NCI-H1930 (cell line): ENCODE measurements at places on chromosomes 4 and X.

GRCh38 chr4:140257461-140258305, 103.7 kb upstream of the MAML3 start:
- no peak for DNase-seq

GRCh38 chr4:46958742-46959488, 34.5 kb downstream of the GABRA4 start:
- DNase-seq, result no peak

GRCh38 chr4:106775636-106776035, 260.5 kb downstream of the DKK2 start:
- no peak for DNase-seq

DNA sequence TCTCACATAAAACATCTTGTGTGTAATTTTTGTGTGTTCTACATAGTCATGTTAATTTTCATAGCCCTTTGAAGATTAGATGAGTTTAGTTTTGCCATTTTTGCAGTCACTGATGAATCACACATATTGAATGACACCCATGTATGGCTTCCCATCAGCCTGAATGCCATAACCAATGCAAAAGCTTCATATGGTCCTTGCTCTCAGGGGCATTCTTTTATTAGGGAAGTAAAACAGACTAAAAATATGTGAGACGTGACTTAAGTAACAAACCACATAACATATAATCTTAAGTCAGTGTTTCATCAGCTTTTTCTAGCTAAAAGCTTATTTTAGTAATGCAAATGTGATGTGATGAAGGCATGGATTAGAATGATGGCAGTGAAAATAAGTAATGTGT, 8.2 kb downstream of the SLC25A4 start:
- no peak for DNase-seq

DNA sequence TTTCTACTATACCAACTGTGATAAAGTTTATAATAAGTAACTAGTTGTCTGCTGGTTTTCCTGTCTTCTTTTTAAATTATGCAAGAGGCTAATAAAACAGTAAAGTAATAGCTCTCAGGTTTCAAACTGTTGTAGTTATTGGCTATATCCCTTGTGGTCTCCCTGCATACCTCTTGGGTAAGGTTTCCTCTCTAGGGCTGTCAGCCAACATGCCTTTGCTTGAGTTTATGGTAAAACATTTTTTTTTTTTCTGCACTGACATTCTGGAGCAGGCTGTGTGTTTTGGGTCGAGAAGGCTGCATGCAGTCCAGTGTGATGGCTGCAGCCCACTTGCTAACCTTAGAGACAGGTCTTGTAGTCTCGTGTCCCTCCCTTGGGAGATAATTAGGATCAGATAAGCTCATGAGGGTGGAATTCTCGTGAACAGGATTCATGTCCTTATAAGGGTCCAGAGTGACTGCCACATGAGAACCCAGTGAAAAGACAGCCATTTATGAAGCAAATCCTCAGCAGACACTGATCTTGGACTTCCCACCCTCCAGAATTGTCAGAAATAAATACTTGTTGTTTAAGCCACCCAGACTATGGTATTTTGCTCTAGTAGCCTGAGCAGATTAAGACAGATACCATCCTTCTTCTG, 831.2 kb downstream of the CCSER1 start:
- DNase-seq, result no peak

- no peak for DNase-seq
Measured at GRCh38 chr4:39568805-39569204, 41.6 kb upstream of the UGDH start.

GRCh38 chr4:64272432-64272831, 136.8 kb downstream of the TECRL start:
- DNase-seq, result no peak

DNA sequence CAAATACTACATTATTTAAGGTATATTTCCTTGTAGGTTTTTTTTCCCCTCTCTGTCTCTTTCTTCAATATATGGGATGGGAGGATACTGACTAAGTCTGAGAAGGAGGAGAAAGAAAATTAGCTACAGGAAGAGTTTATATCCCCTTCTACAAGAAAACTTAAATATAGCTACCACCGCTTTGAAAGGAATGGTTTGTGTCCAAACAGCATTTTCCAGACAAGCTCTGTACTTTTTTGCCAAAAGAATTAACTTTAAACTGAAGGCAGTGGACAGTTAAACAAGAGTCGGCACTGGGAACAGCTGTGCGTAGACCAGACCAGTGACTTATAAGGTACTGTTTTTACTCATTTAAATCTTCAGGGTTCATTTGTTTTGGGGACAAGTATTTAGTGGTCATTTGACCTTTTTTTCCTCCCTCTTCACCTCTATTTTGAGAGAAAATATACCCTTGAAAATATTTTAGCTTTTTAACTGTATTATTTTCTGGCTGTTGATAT, 303.7 kb downstream of the ARHGAP24 start:
- DNase-seq, result no peak

- no peak for DNase-seq
Measured at GRCh38 chr4:30840571-30840970, 120.4 kb downstream of the PCDH7 start.

- no peak for DNase-seq
Measured at GRCh38 chr4:98556451-98556850, 102.0 kb downstream of the TSPAN5 start.

DNA sequence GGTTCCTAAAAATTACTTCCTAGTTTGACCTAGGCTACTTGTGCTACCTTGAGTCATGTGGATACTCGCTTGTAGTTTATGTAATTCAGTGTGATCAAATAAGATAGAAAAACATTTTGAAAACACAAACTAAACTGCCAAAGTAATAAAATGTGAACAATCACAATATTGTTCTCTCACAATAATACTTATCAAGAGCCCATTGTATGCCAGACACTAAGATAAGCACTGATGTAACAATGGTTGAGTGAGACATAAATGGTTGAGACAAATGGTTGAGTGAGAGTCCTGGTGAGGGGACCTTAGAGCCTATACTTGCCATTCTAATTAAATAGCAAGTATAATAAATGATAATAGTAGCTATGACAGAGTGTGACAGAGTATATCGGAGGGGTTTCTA, 41.7 kb downstream of the RFC1 start:
- no peak for DNase-seq

DNA sequence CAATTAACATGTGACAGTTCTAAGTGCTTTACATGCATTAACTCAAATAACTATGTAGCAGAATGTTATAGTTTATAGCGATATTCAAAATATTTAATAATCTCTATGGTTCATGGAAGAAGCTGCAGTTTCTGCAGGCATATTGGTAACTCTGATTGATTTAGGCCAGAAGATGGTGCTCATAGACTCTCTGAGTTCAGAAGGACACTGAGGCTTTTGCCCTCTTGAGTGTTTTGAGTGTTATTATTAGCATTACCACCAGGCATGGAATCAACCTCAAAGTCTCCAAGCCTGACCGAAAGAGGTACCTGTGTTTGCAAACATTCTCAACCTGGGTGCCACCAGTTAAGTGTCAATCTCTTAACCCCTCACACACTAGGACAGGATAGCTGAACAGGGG, 792.3 kb upstream of the PCDH7 start:
- DNase-seq, result no peak

GRCh38 chr4:187077744-187078401, 354.2 kb upstream of the FAT1 start:
- no peak for DNase-seq

DNA sequence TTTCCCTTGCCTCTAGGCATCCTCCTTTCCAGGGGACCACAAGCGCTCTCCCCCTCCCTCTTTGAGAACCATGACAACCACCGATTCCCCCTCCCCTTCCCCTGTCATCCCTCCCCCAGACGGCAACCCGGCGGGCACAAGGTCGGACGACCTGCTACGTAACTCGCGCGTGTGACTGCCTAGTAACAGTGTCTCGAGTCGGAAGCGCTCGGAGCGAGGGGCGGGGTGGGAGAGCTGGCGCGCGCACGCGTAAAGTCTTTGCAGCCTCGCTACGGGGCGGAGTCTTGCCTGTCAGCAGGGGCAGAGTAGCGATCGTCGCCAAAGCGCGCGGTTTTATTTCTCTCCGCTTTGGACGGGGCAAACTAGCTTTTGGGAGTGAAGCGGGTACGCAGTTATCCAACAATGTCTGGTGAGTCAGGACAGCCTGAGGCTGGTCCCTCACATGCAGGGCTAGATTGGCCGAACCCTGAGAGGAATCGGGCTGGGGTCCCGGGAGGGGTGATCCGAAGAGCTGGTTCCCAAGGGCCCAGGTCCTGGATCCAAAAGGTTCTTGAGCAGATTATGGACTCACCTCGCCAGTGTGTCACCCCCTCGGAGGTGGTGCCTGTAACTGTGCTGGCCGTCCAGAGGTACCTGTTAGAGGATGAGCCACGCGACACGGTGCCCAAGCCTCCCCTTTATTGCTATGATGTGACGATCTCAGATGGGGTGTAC, at the start of gene RADX:
TSS of gene RADX (plus strand) at position 300 of the 714 bp plus-strand sequence. CDS start at position 403, 103 bp downstream.
- DNase-seq, result peak; percentile 67

DNA sequence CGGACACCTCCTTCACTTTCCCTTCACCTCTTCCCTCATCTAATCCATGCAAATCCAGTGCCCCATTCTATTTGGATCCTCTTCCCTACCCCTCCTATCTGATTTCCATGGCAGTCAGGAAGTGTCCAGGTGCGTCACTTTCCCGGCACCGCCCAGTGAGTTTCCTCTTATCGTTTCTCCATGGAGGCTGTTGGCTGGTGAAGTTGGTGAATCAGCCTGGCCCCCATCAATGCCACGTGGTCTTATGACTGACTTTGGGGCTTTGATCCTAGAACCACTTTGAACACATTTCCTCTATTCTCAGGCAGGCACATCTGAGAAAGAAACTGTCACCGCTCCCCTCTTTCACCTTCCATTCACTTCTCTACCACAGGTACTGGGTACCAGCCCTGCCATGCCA, 137.8 kb downstream of the CEP135 start:
- no peak for DNase-seq

GRCh38 chr4:154999950-155000578, 208.4 kb upstream of the NPY2R start:
- DNase-seq, result no peak

- no peak for DNase-seq
Measured at GRCh38 chr4:151674804-151675391, 85.9 kb downstream of the GATB start.

DNA sequence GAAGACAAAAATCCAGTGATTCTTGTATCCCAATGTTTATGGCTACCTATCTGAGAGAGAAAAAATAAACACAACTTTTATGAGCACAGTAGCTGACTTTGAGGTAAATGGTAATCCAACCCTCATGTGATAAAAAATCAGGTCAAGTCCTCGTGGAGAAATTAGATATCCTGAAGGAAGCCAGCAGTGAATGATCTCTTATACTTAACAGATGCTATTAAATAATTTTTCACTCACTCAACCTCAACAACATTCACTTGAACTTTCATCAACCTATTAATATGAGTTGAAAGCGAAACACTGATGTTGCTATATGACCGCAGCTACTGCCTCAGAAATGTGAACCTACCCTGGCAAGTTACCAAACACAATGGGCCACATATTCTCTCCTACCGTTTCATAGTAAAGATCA, 105.4 kb downstream of the GPC3 start:
- no peak for DNase-seq

GRCh38 chrX:1853916-1854315, 239.1 kb downstream of the ASMT start:
- no peak for DNase-seq
